ENCODE measurements at places on chromosomes 5 and 9.

DNA sequence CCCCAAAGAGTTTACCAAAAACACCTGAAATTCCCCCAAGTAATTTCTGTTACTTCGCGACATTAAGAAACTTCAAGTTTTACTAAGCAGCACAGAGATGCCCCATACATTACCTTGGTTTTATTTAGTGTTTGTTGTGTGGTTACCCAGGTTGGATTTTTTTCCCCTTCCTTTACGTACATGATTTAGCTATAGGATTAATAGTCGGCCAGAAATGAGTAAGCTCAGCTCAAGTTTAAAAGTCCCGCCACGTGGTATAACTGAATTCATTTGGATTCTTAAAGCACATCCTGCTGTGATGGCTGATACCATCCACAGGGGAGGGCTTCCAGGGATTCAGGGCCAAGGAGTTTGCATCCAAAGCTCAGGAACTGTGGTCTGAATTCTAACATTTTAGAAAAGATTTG lies 75.9 kb downstream of the DAP start:
- no peak for DNase-seq

DNA sequence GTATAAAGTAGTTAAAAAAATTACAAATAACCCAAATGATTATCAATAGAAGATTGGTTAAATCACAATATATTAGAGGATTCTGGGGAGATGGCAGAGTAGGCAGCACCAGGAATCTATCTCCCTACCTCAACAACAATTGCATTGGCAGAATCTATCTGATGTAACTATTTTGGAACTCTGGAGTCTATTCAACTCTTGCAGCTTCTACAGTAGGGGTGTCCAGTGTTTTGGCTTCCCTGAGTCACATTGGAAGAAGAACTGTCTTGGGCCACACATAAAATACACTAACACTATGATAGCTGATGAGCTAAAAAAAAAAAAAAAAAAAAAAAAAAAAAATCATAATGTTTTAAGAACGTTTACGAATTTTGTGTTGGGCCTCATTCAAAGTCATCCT lies 29.2 kb upstream of the ECM2 start:
- no peak for DNase-seq

DNA sequence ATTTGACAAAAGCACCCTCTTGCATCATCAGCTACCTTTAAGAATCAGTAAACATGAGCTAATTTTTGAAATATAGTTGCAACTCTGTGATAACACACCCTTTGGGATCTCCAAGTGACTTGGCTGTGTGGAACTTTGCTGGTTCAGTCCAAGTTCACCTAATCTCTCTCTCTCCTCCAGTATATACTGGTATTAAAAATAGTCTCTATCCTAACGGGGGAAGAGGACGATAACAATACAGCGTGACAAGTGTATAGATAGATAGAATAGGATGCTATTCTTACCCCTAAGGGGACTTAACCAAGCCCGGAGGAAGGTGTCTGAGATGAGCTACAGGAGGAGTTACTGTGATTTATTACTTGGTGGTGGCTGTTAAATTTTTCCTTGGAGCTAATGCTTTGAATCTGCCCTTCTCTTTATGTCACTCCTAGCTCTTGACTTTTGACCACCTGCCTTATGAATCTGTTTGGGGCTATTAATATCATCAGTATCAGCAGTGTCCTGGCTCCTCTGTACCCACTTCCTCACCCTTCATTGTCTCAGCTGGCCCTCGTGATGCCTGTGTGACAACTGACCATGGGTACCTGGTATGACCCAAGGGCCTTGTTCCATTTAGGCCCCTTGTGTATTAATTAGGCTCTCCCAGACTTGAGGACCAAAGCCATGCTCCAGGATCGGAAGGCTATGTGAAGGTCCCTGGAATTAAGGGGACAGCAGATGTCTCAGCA lies 223.9 kb downstream of the SREK1 start:
- DNase-seq, result no peak

DNA sequence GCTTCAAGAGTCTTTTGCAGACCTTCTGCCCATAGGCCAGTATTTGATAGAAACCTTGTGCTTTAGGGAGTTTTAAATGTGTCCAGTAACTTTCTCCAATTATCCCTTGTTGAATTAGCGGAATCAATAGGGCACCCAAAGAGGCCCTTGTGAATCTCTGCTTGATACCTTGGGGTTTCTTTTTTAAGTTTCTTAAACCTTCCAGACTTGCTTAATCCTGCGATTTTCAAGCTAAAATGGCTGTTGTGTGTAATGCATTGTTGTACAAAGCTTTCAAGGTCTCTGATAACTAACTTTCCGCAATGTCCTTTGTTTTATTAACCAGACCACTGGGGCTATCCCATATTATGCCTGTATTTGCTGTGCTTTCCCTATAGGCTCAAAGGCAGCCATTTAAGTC lies 577.4 kb upstream of the RORB start:
- DNase-seq, result no peak

- DNase-seq, result no peak
These were observed 17.5 kb downstream of the PRKACG start for GRCh38 chr9:68996462-68996861.

- no peak for DNase-seq
These were observed 57.8 kb upstream of the HSPA9 start for GRCh38 chr5:138632900-138633489.

DNA sequence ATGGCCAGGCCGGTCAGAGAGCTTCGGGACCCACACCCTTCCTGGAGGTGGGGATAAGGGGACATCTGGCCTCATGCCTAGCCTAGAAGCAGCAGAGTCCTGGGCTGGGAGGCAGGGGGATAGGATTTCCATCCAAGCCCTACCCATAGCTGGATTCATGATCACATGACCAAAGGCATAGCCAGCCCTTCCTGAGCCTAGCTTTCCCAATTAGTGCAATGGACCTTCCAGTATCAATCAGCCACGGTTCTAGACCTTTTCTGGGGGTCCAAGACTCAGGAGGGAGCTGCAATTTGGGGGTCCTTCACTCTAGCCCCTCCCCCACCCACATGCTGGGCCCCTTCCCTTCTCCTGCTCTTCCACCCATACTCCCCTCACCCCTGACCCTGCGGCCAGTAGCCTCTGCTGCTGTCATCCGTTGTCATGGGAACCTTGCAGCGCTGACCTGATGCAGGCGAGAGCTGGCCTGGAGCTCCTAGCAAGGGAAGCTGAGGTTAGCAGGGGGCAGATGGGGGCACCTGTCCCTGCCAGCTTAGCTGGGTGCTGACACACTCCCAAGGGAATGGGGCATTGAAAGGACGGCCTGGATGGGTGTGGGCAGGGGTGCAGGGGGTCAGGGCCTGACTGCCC lies 44.6 kb downstream of the CXXC5 start:
- DNase-seq, result no peak

DNA sequence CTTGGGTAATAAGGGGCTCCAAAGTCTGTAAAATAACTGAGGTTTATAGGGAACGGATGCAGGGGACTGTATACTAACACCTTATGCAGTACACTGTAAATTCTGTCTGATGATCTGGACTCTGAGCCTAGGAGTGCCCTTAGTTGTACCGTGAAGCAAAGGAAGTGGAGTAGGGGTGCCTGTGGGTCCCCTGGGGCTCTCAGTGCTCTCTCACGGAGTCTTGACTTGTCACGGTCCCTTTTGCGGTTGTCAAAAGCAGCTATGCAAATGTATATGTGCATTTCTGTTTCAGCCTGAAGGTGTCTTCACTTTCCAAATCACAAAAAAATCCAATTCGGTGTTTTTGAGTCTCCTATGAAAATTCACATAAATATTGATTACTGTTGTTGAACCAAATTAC lies 17.8 kb downstream of the DMRT1 start:
- no peak for DNase-seq

GRCh38 chr9:95459851-95460517 lies 56.8 kb downstream of the PTCH1 start:
- no peak for DNase-seq

DNA sequence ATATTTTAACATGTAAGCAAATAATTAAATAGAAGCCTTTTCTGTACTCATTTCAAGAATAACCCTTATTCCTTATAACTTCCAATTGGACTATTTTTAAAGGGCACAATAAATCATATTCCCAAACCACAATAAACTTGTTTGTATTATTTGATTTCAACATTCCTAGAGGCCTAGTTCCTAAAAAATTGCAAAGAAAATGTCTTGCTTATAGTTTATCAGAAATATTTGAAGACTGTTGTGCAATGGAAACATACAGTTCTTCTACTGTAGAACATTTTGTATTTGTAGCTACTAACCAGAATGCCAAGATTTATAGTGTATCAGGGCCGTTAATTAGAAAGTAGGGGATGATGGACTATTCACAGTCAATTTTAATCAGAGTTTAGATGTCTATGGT lies 1037.0 kb upstream of the CDH18 start:
- DNase-seq, result no peak

- DNase-seq, result no peak
These were observed 64.3 kb downstream of the IRX1 start for GRCh38 chr5:3659907-3660306.

GRCh38 chr5:14185326-14186058 lies 42.4 kb downstream of the TRIO start:
- DNase-seq, result no peak

- no peak for DNase-seq
These were observed 568.8 kb downstream of the PSAT1 start for GRCh38 chr9:78865737-78866136.

DNA sequence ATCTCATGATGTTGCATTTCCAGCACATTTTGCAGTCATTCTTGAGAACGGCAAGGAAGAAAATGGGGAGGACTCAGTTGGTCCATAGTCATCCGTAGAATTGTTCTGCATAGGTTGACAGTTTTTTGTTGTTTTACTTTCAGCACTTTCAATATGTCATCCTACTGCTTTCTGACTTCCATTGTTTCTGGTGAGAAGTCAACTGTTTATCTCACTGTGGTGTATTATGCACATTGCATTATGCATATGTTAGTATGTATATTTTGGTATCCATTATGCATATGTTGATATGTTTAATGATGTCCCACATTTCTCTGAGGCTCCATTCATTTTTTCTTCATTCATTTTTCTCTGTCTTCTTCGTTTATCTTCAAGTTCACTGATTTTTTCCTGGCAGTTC lies 10.5 kb downstream of the ADAMTS16 start:
- no peak for DNase-seq

- DNase-seq, result no peak
These were observed 77.8 kb upstream of the CCDC112 start for GRCh38 chr5:115374057-115374775.

DNA sequence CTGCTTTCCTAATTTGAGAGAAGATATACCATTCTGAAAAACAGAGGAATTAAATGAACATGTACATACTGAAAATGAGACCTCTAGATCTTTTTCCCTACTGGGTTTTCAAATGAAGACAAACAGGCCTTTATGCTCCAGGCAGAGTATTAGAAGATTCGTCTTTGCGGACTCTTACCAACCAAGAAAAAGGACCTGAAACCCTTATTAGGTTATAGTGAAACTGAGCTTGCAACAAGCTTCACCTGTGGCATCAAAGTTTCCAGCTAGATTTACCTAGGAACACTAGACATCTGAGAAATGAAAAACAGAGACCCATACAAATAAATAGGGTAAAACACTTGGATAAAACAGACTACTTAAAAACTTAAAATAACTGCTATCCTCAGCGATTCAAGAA lies 46.3 kb downstream of the SMIM15 start:
- DNase-seq, result no peak

- no peak for DNase-seq
These were observed 45.8 kb upstream of the STK32A start for GRCh38 chr5:147189109-147189424.

GRCh38 chr5:91020065-91020800 lies 362.9 kb downstream of the ARRDC3 start:
- no peak for DNase-seq

GRCh38 chr5:131221888-131222287 lies 42.0 kb upstream of the CDC42SE2 start:
- no peak for DNase-seq

DNA sequence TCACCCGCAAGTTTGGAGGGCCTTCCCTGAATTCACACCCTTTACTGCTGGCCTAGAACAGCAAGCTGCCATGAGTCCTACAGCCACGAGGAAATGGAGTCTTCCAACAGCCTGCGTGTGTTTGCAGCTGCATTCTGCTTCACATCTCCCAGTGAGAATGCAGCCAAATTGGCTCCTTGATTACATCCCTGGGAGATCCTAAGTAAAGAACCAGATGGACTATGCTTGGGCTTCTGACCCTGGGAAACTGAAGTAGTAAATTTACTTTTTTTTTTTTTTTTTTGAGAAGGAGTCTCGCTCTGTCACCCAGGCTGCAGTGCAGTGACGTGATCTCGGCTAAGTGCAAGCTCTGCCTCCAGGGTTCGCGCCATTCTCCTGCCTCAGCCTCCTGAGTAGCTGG lies 617.0 kb upstream of the CDH18 start:
- no peak for DNase-seq

- DNase-seq, result no peak
These were observed 28.1 kb downstream of the FYB1 start for GRCh38 chr5:39191216-39191615.

DNA sequence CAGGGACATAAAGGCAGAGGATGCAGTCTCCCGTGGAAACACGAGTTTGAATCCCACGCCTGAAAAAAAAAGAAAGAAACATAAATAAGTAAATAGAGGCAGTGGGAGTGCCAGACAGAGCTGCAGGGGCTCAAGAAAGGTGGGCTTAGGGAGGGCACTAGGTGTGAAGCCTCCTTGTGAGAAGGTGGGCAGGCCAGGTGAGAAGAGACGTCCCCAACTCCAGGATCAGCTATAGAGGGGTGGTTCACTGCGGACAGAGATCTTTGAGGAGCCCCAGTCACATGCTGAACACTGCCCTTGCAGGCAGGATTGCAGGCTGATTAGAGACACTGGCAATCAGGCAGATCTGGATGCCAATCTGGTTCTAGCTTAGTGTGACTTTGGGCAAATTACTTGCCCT lies 172.1 kb downstream of the RGS3 start:
- DNase-seq, result no peak

DNA sequence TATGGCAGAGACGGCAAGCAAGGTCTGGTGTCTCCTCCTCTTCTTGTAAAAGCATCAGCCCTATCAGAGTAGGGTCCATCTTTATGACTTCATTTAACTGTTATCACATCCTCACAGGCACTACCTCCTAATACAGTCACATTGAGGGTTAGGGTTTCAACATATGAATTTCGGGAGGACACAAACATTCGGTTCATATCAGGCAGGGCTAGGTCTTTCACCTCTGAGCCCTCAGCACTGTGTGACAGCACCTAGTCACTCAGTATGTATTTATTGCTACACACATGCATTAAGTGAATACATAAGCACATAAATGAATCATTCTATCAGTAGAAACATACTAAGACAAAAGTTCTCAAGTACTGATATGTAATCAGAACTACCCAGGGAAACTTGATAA lies 9.4 kb upstream of the BTF3 start:
- DNase-seq, result no peak

- DNase-seq, result no peak
These were observed 152.3 kb downstream of the NR3C1 start for GRCh38 chr5:143251190-143251589.
